Keratinocyte (primary cell): ENCODE measurements at places on chromosomes 7 and 10.
A peak's percentile ranks its signal among the peaks of the same experiment; 100 is the strongest.

DNA sequence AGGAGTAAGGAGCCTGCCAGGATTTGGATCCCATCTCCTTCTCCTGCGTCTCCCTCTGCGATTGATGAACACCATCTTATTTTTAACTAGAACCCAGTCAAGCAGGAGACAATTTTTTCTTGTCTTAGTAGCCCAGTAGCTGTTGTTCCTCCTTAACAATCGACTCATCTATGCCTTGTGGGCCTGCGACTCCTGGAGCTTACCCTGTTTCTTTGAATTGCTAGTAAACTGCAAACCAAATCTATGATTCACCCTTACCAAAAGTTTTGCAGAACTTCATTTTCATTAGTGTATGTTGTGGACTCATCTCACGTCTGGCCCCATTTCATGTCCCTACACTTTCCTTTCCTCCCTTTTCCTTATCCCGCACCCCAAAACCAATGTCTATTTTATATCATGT is 37.7 kb downstream of the TRIL start:
- no peak overlapping the region for H3K4me3 ChIP-seq
- no peaks in the 10 kb centered on the region for H3K36me3 ChIP-seq
- no peaks in the 10 kb centered on the region for H3K27me3 ChIP-seq
- DNase-seq, result no peak
- no peak overlapping the region for H3K27ac ChIP-seq

DNA sequence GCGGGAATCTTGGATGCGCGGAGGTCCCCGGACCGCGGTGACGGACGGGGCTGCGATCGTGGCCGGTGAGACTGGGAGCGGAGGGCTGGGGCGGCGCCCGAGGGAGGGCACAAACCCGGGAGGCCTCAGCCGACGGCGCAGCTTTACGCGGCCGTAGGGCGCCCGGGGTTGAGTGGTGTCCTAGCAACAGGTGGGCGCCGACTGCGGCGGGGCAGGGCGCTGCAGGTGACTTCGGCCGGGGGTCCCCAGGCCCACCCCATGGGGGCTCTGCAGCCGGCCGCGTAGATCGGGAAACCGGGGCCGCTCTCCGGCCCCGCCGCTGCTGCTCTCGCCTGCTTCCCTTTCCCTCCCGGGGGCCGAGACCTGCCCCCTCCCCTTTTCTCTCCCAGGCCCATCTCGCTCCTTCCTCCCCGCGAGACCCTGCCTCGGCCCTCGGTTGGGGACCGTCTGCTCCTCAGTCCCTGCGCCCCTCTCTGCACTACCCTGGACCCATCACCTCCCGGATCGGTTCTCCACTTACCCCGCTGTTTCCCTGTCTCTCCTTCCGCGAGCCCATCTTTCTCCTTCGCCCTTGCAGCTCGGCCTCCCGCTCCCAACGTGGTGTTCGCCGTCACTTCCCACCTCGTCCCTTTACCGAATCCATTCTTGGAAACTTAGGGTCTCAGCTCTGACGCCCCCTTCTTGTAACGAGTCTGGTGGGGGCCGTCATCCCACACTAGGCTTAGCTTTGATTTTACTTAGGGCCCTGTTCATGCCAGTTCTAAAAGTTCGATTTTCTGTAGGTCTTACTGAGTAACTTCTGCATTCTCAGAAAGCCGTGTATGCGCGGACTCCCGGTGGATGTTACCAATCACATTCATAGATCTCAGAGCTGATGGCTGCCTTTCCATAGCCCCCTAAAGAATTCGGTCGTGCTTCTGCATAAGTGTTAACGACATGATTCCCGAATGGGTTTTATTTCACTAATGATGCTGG is 18.5 kb upstream of the ACBD5 start:
- peak overlapping the region; percentile 9 for H3K4me3 ChIP-seq
- H3K4me1 ChIP-seq, result peaks cover 4% of the 10 kb centered on the region
- H3K27me3 ChIP-seq, result peaks cover 31% of the 10 kb centered on the region
- H3K36me3 ChIP-seq, result no peaks in the 10 kb centered on the region
- DNase-seq, result no peak

GRCh38 chr10:14740684-14741247 is 33.9 kb downstream of the FAM107B start:
- H3K36me3 ChIP-seq, result no peaks in the 10 kb centered on the region
- no peaks in the 10 kb centered on the region for H3K4me1 ChIP-seq
- no peaks in the 10 kb centered on the region for H3K27me3 ChIP-seq

DNA sequence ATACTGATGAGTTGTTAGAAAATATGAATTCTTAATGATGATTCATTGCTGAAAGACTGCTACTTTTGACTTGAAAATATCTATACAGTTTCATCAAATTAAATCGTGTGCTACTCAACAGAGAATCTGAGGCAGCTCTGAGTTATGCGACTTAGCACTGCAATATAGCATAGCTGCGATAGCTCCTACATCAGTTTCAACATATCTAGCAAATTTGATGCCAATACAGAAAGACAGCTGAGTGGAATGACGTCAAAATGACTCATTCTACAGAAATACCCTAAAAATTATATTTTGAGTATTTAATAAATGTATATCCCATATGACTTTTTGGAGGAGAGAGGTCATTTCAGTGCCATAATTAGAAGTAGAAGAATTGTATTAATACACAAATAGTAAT is 1.1 kb upstream of the TARP start:
- H3K36me3 ChIP-seq, result no peaks in the 10 kb centered on the region
- no peak overlapping the region for H3K4me3 ChIP-seq
- no peaks in the 10 kb centered on the region for H3K4me1 ChIP-seq

DNA sequence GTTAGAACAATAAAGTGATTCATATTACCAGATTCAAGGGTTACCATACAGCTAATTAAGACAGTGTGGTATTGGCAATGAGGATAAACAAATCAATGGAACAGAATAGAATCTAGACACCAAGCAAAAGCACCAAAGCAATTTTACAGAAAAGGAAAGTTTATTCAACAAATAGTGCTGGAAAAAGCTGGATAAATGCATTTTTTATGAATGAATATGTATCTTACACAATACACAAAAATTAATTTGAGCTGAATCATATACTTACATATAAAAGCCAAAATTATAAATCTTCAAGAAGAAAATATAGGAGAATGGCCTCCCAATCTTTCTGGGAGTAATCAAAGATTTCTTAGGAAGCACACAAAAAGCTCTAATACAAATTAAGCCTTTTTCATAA is 220.4 kb upstream of the PTN start:
- no peak for DNase-seq
- H3K27ac ChIP-seq, result no peak overlapping the region
- H3K27me3 ChIP-seq, result peaks cover 4% of the 10 kb centered on the region
- no peak overlapping the region for H3K4me3 ChIP-seq

- H3K27me3 ChIP-seq, result no peaks in the 10 kb centered on the region
- H3K4me1 ChIP-seq, result no peaks in the 10 kb centered on the region
- no peak overlapping the region for H3K4me3 ChIP-seq
- no peak overlapping the region for H3K27ac ChIP-seq
- no peaks in the 10 kb centered on the region for H3K36me3 ChIP-seq
Observed at GRCh38 chr7:98656899-98657298, 39.8 kb downstream of the NPTX2 start.
